ENCODE measurements at places on chromosomes 3 and 15.

DNA sequence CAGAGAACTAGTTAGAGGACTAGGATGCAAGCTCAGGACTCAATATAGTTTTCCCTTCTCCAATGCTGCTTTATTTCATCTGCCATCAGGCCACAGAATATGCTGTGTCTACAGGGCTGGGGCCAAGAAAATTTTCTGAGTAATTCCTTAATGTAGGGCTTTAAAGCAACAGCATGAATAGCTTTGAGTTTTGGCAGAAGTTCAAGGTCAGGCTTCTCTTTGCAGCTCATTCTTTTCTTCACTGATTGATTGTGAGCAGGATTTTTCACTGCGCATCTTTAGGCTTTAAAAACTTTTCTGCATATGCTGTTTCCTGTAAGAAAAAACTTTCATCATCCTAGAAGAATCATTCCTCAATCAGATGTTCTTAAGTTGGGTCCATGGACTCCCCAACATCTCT lies 4.6 kb downstream of the TMEM108 start:
- DNase-seq: no peak

- no peak for DNase-seq
Measured at GRCh38 chr3:94095111-94095510, 32.2 kb downstream of the NSUN3 start.

- no peak for DNase-seq
Measured at GRCh38 chr15:101317336-101317872, 22.4 kb upstream of the SNRPA1 start.

DNA sequence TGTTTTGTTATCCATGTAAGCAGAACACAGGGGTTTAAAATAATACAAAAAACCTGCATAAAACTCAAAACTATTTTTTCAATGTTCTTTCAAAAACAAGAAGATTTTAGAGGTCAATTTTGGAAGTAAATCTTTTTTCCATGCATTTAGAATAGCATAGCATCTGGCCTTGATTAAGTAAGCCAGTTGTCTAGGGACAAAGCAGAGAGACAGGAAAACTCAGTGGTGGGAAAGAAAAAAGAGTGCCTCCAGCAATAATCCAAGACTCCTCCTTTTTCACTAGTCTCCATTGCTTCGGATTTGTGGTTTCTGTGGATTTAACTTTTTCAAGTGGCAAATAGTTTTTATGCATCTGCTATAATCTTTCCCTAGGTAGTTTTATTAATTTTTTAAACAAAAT lies 88.9 kb downstream of the SUCNR1 start:
- no peak for DNase-seq

GRCh38 chr15:97410897-97411575 lies 549.5 kb upstream of the ARRDC4 start:
- no peak for DNase-seq

DNA sequence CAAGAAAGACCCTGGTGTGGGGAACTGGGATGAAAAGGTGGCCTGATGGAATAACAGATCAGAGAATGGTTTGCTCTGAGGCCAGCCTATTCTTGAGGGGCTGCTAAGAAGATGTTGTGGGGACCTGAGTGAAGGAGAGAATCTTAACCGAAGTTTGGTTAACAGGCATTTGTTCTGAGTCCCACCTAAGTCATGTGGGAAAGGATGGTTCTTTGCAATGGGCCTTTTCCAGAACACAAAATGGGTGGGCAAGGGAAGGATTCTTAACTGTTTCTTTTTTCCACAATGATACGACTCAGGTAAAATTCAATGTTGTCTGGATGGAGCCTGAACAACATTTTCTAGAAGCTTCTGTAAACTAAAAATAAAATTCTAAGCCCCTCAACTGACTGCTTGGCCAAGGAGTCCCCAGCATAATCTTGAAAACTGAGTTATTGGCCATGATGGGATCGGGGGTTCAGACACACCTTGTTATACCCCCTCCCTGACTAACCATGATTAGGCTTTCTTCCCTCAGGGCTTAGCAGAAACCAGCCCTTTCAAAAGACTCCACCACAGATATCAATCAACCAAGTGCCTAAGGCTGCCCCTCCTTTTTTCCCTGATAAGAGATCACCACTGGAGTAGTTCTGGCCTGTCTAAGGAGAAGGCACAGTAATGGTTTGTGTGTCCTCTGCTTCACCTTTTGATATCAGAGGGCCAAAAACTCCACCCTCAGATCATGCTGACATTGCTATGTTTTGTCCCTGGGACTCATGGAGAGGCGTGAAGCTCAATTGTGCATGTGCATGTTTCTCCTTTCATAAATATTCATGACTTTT lies 30.1 kb downstream of the SCN11A start:
- no peak for DNase-seq

DNA sequence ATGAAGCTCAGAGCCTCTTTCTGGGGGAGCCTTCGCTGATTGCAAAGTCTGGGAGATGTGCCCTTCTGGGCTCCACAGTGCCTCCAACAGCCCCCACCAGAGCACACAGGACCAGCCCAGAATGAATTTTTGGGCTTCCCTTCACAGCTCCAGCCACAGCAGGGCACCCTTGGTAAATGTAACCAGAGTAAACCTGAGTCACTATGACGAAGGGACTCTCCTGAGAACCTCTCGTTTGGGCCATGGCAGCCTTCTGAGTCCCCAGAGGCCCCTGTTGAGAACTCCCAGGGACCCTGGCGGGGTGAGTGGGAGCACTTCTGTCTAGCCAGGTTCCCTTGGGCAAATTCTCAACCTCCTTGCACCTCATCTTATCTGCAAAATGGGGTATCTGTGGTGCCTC lies 20.8 kb downstream of the FAM3D start:
- DNase-seq: no peak

DNA sequence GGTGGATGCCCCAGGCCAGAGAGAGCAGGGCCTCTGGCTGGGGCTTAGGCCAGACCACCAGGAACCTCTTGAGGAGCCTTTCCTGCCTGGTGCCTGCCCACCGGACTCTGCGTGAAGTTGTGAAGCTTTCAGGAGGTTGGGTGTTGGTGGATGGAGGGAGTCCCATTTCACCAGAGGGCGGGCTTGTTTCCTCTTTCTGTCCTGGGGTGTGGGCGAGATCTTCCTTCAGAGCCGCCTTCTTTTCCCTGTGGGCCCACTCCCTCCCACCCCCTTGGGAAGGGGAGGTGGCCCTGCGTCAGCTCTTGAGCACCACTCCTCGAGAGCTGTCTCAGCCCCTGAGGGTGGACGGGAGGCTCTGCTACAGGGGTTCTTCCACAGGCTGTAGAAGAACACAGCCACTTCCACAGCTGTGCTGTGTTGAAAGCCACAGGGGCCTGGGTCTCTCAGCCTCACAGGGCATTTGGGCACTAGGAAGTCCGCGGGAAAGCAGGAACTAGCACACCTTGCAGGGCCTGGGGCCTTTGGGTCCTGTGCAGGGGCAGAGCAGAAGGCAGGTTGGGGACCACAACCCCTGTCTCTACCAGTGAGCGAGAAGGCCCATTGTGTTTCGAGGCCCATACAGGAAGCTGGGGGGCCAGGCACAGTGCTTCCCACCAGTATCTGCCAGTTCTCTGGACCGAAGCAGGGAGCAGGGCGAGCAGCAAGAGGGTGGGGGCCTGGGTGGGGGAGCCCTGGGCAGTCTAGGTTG lies 2.1 kb downstream of the AMIGO3 start:
- no peak for DNase-seq

DNA sequence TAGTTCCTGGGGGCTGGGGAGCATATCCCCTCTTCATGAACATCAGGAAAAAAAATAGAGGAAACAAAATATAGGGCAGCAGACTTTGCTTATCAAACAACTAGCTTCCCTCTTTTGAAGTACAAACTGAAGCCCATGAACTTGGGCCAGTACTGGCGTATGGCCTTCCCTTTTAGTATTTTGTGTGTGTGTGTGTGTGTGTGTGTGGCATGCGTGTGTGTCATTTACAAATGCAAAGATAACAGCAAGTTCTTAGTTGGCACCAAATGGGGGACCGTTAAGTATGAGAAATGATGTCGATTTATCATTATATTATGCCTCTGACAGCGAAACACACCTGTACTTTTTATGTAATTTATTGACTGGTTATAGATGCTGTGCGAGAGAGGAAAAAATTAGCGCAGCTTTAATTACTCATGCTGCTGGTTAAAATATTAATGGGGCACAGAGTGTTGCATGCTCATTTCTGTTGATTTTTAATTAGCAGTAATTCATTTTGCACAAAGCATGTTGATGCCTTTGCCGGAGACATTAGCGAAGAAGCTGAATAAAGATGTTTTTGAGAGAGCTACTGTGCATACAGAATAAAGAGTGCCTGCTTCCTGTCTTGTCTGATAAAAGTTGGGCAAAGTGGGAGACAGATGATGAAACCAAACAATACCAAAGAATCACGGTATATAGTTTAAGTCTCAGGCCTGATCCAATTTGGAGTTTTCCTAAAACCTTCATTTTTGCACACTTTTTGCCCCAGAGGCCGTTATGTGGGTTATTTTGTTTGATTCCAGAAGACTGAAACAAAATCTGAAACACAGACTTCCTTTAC lies 297.1 kb downstream of the SATB1 start:
- DNase-seq: no peak

DNA sequence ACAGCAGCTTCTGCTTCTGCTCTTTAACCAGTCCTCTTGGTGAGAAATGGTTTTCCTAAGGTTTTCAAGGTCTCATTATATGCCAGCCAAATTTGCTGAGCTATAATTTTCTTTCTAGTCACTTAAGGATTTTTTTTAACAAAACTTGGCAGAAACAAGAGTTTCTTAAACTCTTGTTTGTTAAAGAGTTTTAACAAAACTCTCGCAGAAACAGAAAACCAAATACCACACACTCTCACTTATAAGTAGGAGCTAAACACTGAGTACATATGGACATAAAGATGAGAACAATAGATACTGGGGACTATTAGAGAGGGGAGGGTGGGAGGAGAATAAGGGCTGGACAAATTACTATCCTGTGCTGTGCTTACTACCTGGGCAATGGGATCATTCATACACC lies 908.3 kb downstream of the TUSC7 start:
- DNase-seq: no peak

DNA sequence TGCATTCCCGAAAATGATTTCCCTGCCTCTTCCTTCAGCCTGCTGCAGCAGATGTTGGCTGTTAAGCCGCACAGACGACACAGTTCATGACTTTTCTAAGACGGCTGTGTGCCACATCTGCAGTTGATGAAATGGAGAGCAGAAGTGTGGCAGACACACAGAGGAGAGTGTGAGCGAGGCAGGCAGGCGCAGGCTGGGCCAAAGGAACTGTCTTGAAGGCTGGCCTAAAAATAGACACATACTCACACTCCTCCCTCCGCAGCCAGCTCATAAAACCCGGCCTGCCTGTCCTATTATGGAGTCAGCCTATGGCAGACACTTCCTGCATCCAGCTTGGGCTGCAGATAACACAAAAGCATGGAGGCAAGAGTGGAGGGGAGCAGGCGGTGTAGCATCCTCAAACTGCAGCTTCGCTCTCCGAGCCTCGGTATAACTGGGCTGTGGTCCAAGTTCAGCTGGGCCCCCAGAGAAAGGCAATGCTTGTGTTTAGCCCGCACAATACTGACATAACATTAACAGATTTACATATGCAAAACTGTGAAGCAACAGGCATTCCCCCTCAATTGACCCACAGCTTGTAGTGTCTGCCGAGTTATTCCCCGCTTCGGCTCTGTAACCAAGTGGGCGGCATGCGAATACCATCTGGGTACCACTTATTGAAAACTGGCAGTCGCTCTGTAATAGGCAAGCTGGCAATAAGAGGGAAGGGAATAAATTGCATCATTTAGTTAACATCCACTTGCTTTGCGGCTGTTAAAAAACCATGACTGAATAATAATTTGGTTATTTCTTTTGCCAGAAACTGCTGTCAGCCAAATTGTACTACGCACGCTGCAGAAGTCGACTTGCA lies 40.8 kb downstream of the FOXP1 start:
- DNase-seq: no peak

DNA sequence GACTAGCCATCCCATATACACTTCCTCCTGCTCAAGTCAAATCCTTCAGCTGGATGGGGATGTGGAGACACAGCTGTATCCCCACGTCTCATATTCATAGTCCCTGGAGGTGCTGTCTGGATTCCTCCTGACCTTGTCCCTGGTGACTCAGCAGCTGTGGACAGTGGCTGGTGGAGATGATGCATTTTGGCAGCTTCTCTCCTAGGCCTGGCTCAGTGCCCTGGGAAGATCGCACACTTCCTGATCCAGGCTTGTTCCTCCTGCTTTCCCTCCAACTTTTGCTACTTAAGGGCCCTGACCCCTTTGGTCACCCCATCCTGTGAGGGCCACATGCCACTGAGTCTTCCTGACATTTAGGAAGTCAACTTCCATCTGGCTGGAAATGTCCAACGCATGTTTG lies 44.4 kb downstream of the ADAMTSL3 start:
- no peak for DNase-seq

- DNase-seq: no peak
Measured at GRCh38 chr3:88000853-88001252, 58.0 kb downstream of the CGGBP1 start.

DNA sequence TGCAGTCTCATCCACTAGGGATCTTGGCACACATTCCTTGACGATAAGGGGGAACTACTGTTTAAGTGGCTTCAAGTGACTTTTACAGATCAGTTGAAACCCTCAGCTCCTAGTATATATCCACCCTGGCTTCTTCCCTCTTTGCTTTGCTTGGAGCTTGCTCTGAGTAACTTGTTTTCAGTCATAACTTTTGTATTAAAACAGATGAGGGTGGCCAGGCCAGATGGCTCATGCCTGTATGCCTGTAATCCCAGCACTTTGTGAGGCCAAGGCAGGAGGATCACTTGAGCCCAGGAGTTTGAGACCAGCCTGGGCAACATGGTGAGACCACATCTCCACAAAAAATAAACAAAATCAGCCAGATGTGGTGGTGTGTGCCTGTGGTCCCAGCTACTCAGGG lies 42.4 kb downstream of the EOMES start:
- no peak for DNase-seq

GRCh38 chr3:53162672-53163443 lies 1.8 kb downstream of the PRKCD start:
- no peak for DNase-seq

- no peak for DNase-seq
Measured at GRCh38 chr3:126908752-126909275, 74.1 kb upstream of the PLXNA1 start.

DNA sequence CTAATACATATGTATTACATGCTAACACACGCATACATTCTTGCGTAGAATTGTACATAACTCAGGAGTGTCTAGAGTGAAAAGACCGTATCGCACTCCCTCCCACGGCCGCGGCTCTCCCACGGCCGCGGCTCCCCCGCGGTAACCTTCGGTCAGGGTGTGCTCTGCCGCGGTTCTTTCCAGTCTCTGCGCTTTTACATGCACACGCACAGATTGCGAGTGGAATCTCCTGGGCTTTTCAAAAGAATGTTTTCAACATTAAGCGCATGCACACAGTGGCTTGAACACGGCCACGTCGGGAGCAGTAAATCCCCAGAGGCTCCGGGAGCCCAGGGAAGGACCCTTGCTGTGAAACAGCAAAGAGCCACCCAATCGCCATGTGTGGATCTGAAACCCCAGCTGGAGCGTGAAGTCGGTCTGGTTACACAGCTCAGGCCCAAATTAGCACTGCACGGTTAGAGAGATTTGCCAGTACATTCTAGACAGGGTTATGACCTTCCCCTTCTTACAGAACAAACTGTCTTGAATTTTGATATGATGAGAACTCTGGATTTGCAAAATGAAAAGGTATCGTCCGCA lies 805 bp upstream of the RGMA start:
- DNase-seq: no peak

- no peak for DNase-seq
Measured at GRCh38 chr3:10939556-10939955, 53.0 kb upstream of the SLC6A1 start.

GRCh38 chr3:114307832-114308231 lies 14.0 kb downstream of the TIGIT start:
- no peak for DNase-seq

GRCh38 chr3:72161881-72162595 lies 377.1 kb upstream of the PROK2 start:
- DNase-seq: no peak
